ENCODE measurements at places on chromosomes 12 and 14. TPM values are rescaled to one million over a fixed set of nuclear protein-coding genes. Genes with fewer than 3 reads are reported as not detected.

The CLEC4C gene
- not detected for total RNA-seq

The ALX1 gene
- total RNA-seq: not detected

The AQP6 gene
- total RNA-seq: not detected

- no peak for DNase-seq
Observed at GRCh38 chr12:124551268-124552144, 15.9 kb downstream of the NCOR2 start.

DNA sequence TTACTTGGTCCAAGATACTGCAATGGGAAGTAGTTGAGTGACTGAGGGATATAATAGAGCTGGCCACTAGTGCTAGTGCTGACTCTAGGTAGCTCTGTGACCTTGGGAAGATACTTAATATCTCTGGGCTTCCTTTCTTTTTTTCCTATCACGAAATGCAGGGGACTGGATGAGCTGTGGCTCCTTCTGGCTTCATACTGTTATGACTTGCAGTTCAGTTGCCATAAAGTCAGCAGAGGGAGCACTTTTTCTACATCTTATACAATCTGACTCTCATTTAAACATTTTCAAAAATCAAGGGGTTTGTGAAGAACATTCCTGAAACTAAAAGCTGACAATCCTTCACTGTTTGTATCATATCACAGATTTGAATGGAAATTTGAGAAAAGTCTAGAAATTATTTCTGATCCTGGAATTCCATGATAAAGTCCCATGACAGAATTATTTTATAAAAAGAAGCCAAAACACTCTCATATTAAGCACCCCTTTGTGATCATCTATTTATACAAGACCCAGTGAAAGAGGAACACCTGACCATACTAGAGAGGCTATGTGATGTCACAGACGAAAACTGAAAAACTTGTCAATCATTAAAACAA, 5.3 kb downstream of the BHLHE41 start:
- no peak for DNase-seq

Measured in activated CD8-positive, alpha-beta memory T cell treated with anti-CD3 and anti-CD28 coated beads, Interleukin-2, amount 10 ng/mL, durations not matched to agents 7 days and 5 days (primary cell).